ENCODE measurements at places on chromosomes 5 and 9.

DNA sequence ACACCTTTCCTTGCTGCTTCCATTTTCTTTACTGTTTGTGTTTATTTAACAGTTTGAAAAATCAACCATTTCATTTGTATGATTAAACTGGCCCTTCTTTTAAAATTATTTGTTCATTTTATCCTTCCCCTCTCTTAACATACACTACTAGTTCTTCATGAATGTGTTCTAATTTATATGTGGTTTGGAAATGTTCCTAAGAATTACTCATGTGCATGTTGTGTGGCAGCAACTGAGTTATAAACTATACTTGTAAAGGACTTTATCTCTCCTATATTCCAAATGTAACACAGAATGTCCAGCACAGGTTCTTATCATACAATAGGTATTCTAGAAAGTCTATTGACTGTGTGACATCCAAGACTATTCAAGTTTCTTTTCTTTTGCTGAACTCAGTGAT lies 358.2 kb upstream of the MEF2C start:
- DNase-seq: no peak

DNA sequence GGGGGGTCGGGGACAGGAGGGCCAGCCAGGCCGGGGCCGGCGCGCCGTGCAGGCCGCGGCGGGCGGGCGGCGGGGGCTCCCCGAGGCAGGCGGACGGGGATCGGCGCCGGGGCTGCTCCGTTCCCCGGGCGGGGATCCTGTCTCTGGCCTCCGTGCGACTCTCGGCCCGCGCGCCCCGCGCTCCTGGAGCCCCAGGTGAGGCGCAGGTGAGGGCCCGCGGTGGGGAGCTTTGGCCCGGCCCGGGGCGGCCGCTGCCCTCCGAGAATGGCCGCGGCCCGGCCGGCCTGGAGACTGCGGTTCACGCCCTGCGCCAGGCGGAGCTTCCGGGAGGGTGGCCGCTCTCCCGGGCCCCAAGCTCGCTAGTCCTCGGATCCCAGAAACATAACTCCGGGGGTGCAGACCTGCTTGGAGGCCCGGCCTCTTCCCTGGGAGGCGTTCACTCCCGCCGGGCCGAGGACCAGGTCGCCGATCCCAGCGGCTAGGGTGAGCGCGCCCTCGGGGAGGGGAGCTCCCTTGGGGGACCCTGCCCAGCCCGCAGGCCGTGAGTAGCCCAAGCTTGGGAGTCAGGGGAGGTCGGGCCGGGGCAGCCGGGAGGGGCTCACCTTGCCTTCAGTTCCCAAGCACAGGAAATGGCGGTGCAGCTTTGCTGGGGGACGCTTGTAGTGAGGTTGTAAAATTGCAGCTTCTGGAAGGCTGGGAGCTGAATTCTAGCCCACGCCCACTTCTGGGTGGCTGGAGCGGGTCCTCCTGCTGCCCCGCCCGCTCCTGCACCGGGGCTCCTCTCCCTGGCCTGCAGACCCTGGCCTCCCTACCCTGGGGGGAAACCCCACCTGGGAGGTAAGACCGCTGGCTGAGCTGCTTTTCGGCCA lies 723 bp downstream of the PPP1R26 start:
- DNase-seq: no peak

- no peak for DNase-seq
These were observed 191.4 kb downstream of the TMEM167A start for GRCh38 chr5:82885627-82886389.

DNA sequence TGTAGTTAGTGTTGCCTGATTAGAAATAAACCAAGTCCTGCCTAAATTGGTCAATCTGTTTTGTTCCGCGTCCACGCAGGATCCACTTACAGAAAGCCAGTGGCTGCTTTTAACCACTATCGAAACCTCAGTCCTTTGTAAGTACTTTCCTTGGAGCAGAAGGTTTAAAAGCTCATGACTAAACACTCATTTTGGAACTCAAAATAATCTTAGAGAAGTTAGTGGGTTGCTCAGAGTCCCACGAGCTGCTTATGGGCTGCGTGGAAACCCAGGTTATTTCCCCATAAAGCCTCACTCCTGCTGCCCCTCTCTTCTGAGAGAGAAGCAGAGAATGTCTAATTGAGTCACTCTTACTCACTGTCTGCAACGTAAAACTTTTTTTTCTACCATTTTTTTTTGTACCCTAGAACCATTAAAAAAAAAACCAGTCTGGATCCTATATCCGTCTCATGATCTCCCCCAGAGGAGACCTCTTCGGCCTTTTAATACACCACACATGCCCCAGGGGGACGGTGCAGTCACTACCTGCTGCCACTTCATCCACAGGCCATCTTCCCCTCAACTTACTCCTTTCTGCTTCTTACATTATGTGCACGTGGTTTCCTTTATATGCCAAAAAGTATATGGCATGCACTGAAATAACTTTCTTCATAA lies 7.6 kb downstream of the BASP1 start:
- DNase-seq: no peak

DNA sequence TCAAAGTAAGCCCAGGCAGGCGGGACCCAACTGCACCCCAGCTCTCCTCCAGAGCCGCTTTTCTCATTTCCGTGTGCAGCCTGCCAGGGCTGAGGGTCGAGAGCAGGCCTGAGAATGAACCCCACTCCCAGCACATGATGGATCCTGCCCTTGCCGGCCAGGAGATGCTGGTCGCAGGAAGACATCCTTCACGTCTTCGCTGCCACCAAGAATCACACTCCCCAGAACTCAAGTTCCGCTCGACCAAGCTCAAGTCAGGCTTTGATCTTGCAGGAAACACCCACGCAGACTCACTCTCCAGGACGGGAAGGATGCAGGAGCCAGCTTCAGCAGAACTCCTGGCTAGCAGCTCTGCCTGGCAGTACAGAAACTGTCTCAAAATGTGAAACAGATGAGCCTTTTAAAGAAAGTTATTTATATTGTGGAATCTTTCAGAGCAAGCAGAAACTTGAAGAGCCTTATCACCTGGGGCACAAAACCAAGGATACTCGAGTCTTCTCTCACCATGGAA lies 102.4 kb downstream of the ROR2 start:
- no peak for DNase-seq

- DNase-seq: no peak
These were observed 15.1 kb downstream of the RASGEF1C start for GRCh38 chr5:180193749-180194375.

DNA sequence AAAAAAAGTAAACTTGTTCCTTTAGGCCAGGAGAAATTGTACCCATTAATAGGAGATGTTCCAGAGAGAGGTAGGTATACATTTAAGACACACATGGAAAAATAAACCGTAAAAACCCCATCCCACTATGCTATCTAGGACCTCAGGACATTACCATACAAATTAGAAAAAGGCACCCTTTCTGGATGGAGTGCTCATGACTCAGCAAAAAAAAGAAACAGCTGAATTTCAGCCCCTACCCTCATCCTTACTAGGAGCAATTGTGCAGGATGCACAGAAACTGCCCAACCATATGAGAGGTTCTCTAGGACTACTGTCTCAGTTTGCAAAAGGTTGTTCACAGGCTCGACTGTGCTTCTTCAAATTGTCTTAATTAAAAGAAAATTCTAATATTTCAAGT lies 368.2 kb downstream of the HINT1 start:
- no peak for DNase-seq

DNA sequence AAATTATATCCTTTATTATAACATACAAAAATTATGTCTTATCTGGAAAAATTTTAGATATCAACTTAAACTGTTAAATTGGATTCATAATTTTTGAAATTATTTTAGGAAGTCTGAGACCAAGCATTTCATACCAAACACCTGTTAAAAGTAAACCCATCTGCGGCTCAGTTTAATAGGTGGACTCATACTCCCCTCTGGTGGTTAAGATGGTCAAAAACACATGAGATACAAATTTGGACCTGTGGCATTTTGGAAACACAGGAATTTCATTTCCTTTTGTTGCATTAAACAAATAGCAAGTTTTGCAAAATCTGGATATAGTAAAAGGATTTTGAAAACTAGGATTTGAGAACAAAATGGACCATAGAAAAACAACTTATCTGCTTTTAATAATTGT lies 53.7 kb downstream of the RGMB start:
- DNase-seq: no peak

- no peak for DNase-seq
These were observed 185.6 kb downstream of the EFNA5 start for GRCh38 chr5:107485184-107485583.

Measured in stimulated activated CD8-positive, alpha-beta memory T cell treated with anti-CD3 and anti-CD28 coated beads, Interleukin-7, amount 100 ng/mL, for 48 hours (primary cell).